CD4-positive, alpha-beta T cell treated with Interleukin-6 at 100 ng/mL for 8 hours (primary cell): ENCODE measurements at places on chromosomes 6 and 20.

GRCh38 chr6:33199687-33200218 is 712 bp downstream of the RXRB start:
- peak; percentile 59 for DNase-seq

- no peak for DNase-seq
Measured at GRCh38 chr6:125794342-125795137, 3.8 kb downstream of the NCOA7 start.

- DNase-seq: no peak
Measured at GRCh38 chr20:14599613-14600012, 262.2 kb upstream of the FLRT3 start.

DNA sequence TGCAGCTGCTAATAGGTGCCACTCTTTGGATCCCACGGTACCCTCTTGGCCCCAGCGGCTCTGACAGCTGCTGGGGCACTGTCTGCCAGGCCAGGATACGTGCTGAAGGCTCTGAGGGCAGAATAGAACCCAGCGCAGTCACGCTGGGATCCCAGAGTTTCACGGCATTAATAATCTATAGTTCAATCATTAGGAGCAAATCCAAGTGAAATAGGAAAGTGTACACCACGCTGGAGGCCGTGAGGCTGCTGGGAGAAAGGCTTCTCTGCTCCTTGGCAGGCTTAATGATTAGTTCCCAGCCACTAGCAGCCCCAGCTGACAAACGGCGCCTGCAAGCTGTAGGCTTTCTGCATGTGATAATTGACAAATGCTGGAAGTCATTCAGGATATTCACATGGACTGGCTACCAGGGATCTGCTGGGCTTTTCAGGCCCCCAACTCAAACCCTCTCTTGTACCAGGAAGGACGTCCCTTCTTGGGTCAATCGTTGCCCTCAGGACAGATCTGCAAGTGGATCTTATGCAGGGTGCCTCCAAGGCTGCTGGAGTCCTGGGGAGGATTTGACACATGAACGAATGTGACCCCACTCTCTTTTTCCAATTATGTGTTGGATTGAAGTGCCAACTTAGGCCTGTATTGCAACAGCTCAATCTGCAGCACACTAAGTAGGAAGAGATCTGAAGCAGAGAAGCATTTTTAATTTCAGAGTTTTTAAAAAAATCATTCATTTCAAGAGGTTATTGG is 50.1 kb upstream of the INSM1 start:
- no peak for DNase-seq

DNA sequence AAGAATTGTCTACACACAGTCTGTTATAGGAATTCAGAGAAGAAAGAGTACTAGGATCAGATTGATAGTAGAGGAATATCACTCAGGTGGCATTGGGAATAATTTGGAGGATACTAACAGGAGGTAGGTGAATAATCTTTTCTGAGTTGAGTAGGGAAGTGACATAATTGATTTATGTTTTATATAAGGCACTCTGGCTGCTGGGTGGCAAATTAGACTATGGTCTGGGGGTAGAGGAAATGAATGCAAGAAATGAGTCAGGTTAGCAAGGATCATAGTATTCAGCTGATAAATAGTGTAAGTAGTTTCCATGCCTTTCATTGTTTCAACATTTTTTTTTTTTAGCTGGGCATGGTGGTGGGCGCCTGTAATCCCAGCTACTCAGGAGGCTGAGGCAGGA is 113.3 kb downstream of the CDKAL1 start:
- no peak for DNase-seq

DNA sequence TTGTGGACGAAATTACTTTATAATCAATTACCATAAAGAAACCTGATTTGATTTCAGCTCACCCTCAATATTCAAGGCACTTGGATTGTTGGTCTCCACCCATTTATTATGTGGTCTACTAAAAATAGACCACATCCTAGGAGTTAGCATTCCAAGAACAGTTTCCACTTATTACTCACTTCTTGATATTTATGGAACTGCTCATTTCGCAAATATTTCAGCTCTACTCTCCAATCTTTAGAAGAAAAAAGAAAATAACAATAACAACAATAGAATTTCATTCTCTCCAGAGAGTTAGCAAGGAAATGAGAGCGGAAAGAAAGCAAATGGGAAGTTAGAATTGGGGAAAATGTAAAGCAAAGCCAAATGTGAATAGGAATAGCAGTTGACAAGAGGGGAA is 26.2 kb upstream of the HDAC2 start:
- DNase-seq: no peak

DNA sequence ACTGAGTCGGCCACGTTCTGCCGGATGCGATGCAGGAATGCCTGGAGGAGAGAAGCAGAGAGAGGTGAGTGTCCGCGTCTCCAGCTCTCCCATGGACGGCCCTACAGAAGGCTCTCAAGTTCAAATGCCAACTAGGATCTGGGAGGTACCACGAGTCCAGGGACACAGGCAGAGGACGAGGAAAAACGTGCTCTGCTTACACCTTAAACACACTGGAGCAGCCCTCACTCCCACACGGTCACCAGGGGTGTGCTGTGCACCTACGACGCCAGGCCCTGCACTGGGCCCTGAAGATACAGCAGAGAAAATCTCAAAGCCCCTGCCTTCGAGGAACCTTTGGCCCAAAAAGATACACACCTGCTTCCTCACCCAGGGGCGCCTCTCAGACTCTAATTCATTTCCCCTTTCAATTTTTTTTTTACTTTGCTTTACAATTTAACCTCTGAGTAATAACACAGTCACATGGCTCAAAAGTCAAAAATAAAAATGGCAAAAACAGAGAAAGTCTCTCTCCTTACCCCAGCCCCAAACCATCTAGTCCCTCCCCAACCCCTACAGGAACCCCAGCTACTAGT is 79.9 kb downstream of the PREX1 start:
- no peak for DNase-seq

- no peak for DNase-seq
Measured at GRCh38 chr6:18389479-18389878, 2.3 kb downstream of the RNF144B start.

- DNase-seq: no peak
Measured at GRCh38 chr20:10857352-10858070, 183.7 kb upstream of the JAG1 start.

DNA sequence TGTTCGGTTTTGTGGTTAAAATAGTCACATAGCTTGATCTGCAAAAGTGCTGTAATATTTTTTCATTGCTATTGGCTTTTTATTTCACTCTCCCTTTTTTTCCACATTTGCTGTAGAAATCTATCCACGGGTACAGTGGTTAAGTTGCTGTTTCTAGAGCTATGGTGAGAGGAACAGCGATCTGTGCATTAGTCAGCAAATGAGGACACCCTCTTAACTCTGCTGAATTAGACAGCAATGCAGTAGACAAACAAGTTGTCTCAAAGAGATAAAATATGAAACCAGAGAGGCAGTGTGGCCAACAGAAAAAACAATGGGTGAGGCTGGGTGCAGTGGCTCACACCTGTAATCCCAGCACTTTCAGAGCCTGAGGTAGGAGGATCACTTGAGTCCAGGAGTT is 17.6 kb upstream of the SYNJ2 start:
- DNase-seq: no peak

DNA sequence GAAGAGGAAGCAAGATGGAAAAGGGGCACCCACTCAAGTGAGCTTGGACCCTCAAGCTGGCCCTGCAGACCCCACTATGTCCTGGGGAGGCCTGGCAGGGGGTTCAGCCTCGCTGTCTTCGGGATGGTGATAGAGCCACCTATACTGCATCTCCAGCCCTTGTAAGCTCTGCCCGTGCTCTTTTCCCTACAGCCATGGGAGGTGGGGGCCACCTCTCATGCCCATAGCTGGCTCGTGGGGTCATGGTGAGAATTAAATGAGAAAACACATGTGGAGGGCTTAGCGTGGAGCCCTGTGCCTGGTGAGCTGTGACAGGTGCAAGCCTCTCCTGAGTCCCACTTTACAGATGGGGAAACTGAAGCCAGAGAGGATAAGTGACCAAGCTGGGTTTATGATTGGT is 27.7 kb downstream of the PCK1 start:
- no peak for DNase-seq

- no peak for DNase-seq
Measured at GRCh38 chr6:16567071-16567470, 194.2 kb downstream of the ATXN1 start.

GRCh38 chr6:107304421-107305025 is 154.8 kb downstream of the PDSS2 start:
- no peak for DNase-seq

GRCh38 chr6:15744818-15745402 is 82.1 kb upstream of the DTNBP1 start:
- DNase-seq: no peak

GRCh38 chr6:112221981-112222852 is 32.1 kb downstream of the LAMA4 start:
- DNase-seq: no peak

DNA sequence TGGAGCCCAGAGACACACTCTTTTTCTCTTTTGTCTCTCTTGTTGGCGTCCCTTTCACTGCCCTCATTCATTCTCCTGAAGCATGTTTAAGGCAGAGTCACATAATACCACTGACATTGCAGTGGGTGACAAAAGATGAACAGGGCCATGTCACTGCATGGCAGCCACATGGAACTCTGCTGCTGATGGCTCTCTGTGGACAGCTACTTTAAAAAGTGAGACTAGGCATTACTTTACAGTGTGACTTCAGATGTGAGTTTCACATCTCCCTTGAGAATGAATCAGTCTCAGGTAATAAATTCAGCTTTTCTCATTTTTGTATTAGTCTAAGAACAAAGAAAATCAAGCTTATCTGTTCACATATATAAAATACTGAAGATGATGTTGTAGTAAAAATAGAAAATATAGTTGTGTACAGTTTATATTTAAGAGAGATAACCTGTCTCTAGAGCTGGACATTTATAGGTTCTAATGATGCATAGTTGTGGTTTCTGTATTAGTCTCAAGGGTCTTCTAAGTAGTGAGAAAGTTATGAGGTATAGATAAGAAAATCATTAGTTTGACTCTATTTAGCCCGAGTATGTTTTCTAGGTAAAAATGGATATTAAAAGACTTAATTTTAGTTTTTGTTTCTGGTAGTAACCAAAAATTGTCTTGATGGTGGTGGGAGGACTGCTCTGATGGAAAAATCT is 6.1 kb downstream of the MRS2 start:
- DNase-seq: no peak

- DNase-seq: peak; percentile 20
Measured at GRCh38 chr6:75934643-75935472, 137.6 kb downstream of the IMPG1 start.

DNA sequence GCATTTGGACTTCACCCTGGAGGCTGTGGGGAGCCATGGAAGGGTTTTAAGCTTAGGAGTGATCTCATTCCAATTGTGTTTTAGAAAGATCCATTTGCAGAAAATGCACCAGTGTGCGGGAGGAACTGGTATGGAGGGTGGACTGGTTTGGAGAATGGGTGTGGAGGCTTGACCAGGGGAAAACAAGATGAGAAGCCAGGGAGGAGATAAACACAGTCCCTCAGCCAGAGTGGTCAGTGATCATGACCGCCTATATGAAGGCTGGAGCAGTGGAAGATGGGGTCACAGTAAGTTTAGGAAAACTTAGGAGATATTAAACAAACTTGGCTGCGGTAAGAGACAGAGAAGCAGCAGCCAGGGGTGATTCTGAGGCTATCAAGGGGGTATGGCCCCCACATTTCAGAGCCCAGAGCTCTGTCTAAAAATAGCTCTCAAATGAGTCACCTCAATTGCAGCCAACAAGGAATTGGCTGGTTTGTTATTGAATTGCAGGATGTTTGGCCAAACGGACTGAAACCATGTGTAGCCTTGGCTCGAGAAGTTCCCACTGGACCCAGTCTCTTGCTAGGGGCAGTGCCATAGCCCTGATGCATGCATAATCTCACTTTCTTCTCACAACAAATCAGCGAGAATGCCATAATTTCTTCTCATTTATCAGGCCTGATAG is 159.9 kb upstream of the TOP1 start:
- no peak for DNase-seq

- DNase-seq: no peak
Measured at GRCh38 chr20:44054118-44054517, 132.9 kb downstream of the JPH2 start.

- no peak for DNase-seq
Measured at GRCh38 chr20:46587986-46588385, 37.5 kb upstream of the OCSTAMP start.

GRCh38 chr6:102895683-102896082 is 1502.2 kb downstream of the GRIK2 start:
- DNase-seq: no peak

GRCh38 chr20:2295886-2296515 is at the start of gene TGM3:
Gene TGM3 (plus strand): TSS chr20:2296001. CDS start chr20:2296064, 63 bp downstream.
- DNase-seq: no peak

- DNase-seq: no peak
Measured at GRCh38 chr6:100304575-100304974, 160.1 kb downstream of the SIM1 start.

DNA sequence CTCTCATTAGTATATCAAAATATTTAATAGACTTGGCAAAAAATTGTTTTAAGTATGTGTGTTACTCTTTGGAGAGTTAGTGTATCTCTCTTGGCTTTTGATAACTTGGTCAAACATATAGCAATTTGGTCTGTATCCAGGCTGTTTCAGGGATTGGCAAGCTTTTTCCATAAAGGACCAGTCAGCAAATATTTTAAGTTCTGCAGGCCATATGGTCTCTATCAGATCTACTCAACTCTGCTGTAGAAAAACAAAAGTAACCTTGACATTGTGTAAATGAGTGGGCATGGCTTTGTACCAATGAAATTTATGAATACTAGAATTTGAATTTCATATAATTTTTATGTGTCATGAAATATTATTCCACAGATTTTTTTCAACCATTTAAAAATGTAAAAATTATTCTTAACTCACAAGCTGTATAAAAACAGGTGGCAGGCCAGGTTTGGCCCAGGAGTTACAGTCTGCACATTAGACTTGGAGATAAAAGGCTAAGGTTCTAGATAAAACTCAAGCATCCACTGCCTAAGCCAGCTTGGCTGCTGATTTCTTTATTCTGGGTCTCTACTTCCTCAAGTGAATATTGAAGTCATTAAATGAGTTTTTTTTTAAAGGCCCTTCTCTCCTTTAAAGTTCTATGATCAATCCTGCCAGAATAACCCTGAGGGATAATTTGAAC is 13.7 kb downstream of the GSTA4 start:
- DNase-seq: no peak

- DNase-seq: no peak
Measured at GRCh38 chr6:104162036-104162669, 697.6 kb downstream of the HACE1 start.

DNA sequence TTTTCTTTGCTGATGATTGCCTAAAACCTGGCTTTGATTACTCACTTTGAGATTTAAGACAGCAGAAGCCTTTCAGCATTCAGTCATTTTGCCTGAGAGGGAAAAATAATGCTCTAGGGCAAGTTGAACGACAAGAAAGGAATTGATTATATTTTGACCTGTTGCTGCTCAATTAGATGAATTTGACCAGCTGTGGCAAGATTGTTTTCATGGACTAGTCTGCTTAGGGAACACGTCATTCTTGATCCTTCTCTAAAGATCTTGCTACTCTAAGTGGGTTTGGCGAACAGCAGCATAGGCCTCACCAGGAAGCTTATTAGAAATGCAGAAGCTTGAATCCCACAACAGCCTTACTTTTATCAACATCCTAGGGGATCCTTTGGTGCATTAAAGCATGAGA is 59.7 kb upstream of the PHACTR1 start:
- no peak for DNase-seq
